ENCODE measurements at places on chromosomes 5 and 9.

DNA sequence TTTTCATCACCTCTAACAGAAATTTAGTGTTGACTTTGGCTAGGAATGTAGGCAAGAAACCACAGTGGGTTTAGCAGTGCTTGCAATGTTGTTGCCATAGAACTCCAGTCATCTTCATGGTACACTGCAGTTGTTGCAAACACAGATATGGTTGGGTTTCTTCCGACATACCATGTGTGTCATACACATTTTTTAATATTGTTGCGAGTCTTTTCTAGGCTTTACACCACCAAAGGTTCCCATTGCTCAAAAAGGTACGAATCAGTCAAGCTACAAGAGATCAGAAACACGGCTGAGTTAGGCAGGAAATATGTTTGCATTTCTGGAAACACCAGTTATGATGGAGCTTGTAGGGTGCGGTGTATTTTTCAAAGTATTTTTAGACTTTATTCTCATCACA lies 172.4 kb downstream of the SYK start:
- DNase-seq, result no peak

GRCh38 chr5:178588769-178589168 lies 1.4 kb downstream of the COL23A1 start:
- no peak for DNase-seq

DNA sequence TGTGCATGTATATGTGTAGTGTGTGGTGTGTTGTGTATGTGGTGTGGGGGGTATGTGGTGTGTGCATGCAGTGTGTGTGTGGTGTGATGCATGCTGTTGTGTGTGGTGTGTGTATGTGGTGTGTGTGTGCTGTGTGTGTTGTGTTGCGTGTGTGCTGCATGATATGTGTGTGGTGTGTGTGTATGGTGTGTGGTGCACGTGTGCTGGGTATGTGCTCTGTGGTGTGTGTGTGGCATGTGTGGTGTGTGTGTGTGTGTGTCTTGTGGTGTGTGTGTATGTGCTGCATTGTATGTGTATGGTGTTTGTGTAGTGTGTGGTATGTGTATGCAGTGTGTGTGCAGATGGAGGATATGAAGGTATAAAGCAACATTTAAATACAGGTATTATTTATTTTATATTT lies 50.5 kb upstream of the CKS2 start:
- no peak for DNase-seq

- peak; percentile 42 for DNase-seq
Measured at GRCh38 chr9:123353984-123354591, 1.9 kb upstream of the CRB2 start.

- no peak for DNase-seq
Measured at GRCh38 chr9:374736-375135, 160.1 kb downstream of the DOCK8 start.

GRCh38 chr9:126114850-126115460 lies 211.7 kb upstream of the MVB12B start:
- no peak for DNase-seq

DNA sequence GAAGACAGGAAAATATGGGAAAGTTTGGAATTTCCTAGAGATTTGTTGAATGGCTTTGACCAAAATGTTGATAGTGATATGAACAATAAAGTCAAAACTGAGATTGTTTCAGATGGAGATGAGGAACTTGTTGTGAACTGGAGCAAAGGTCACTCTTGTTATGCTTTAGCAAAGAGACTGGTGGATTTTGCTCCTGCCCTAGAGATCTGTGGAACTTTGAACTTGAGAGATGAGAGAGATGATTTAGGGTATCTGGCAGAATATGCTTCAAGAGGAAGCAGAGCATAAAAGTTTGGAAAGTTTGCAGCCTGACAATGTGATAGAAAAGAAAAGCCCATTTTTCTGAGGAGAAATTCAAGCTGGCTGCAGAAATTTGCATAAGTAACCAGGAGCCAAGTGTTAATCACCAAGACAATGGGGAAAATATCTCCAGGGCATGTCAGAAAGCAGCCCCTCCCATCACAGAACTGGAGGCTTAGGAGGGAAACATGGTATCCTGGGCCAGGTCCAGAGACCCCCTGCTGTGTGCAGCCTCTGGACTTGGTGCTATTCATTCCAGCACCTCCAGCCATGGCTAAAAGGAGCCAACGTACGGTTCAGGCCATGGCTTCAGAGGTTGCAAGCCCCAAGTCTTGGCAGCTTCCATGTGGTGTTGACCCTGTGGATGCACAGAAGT lies 114.3 kb upstream of the STARD4 start:
- no peak for DNase-seq

- no peak for DNase-seq
Measured at GRCh38 chr9:4299005-4299795, 668 bp downstream of the GLIS3 start.

DNA sequence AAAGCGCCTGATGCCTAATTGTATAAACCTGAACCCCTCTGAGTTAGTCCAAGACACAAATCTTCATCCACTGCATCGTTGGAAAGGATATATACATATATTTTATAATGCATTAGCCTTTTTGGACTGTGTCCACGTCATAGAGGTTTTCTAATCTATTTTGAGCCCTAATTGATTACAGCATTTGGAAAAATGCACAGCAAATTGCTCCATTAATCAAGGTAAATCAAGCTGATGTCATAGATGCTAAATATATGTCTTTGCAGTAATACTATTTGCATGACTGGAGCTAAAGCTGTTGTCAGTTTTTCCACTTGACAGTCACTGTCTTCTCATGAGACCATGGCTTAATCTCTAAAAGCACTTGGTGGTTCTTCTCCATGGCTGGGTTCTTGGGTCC lies 483.5 kb upstream of the TNC start:
- DNase-seq, result no peak

- DNase-seq, result no peak
Measured at GRCh38 chr9:2761424-2761823, 44.1 kb downstream of the KCNV2 start.

GRCh38 chr9:27763831-27764230 lies 190.6 kb upstream of the C9orf72 start:
- DNase-seq, result no peak

DNA sequence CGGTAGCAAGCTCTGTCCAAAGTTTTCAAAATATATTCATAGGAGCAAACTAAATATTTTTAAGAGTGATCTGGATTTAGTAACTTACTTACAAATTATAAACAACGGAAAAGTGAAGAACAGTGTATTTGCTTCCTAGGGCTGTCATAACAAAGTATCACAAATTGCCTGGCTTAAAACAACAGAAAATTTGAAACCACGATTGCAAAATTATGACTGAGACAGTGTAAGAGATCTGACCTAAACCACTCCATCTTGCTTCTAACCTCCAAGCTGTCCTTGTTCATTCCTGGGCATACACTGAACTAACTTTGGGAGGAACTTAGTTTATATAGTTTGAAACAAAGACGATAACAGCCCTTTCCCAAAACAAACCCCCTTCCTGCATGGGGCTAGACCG lies 202.0 kb upstream of the CDH6 start:
- DNase-seq, result no peak

DNA sequence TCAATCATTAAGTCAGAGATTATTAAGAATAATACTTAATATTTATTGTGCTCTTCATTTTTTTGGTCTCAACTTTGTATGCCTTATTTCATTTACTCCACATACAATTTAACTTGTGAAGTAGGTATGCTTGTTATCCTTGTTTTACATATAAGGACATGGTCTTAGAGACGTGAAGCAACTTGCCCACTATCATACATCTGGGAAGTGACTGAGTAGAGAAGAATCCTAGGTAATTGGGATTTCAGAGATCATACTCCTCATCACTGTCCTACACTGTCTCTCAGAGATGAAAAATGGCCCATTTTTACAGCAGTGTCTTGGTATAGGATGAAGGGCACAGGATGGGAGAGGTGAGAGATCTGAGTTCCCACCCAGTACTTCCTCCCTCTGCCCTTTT lies 23.3 kb downstream of the DMRT2 start:
- no peak for DNase-seq

- DNase-seq, result no peak
Measured at GRCh38 chr9:92616655-92617111, 53.2 kb downstream of the IPPK start.

Data from activated CD4-positive, alpha-beta T cell treated with anti-CD3 and anti-CD28 coated beads for 24 hours (primary cell).